ENCODE measurements at places on chromosomes 4 and X. TPM values are rescaled to one million over a fixed set of nuclear protein-coding genes. Genes with fewer than 3 reads are reported as not detected.

DNA sequence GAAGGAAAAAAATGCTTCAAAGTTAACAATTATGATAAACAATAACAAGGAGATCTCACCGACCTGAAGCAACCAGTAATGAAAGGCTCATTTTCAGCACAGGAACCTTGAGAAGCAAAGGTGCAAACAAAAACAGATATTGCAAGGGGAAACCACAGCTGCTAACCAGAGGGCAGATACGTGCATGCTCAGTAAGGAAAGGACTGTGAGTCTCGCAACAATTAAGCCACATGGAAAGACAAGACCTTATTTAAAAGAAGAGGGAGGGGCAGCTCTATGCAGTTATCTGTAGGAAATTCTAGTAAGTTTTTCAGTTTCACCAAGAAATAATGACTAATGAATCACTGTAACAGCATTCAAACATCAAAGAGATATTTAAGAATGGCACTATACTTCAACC is 19.3 kb downstream of the LRCH2 start:
- no peak for DNase-seq

DNA sequence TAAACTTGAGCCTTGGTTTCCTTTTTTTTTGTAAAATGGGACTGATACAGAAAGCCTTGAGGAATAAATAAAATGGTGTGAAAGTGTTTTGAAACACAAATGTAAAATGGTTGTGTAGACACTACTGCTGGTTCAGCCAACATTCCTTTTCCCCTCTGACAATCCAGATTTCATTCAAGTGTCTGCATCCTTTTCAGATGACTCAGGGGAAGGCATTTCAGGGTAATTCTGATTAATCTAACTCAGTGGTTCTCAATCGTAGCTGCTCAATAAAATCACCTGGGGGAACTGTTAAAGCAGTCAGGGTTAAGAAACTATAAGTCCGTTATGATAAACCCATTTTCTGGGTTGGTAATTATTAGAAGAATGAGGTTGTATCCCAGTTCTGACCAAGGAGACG is 4.6 kb downstream of the ARHGAP10 start:
- no peak for DNase-seq

- no peak for DNase-seq
Measured at GRCh38 chr4:144801731-144802130, 155.8 kb downstream of the HHIP start.

- no peak for DNase-seq
Measured at GRCh38 chr4:5399790-5400421, 308.5 kb downstream of the EVC2 start.

DNA sequence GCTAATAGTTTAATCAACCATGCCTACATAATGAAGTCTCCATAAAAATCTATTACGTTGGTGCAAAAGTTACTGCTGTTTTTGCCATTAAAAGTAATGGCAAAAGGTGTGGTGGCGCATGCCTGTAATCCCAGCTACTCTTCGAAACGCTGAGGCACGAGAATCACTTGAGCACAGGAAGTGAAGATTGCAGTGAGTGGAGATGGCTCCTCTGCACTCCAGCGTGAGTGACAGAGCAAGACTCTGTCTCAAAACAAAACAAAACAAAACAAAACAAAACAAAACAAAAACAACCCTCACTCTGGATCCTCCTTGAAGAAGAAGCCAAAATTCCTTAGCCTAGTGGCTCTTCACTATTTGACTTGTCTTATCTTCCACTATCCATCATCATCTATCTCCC is 78.0 kb downstream of the MSN start:
- no peak for DNase-seq

GRCh38 chrX:28787206-28787605 is 200.0 kb downstream of the IL1RAPL1 start:
- no peak for DNase-seq

DNA sequence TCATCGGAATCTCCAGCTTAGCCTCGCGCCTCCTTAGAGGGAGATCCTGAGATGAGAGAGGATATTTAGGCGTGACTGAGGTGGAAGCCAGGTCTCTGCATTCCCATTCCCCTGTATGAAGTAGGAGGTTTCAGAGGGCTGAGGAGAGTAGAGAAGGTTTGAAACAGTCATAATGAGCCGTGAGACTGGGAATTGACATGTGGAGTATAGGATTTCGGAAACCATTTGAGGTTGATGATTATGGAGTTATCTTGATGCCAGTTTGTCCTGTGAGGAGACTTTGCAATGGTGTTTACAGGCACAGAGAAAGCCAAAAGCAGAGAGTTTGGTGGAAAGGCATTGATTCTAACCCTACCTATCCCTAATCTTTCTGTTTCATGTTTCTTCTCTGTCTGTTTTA is 2.0 kb downstream of the CHST7 start:
- DNase-seq = peak; percentile 14

DNA sequence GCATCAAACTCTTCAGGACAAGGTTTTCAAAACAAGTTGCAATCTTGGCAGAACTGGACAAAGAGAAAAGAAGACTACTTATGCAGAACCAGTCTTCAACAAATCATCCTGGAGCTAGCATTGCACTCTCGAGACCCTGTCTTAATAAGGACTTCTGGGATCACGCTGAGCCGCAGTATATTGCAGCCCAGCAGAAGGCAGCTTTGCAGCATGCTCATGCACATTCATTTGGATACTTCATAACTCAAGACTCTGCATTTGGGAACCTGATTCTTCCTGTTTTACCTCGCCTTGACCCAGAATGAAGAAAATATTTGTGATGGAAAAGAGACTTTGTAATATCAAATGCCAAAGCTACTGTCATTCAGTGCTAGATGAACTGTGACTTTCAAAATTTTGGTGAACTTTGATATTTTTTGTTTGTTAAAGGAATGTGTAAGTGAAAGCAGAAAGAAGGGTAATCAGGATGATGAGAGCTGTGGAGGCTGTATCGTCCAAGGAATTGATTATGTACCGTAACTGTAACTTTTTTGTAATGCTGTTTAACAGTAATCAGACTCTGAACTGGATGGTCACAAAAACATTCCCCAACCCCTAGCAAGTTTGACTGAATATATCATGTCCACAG is 27.2 kb downstream of the HSPA4L start:
- DNase-seq = no peak

DNA sequence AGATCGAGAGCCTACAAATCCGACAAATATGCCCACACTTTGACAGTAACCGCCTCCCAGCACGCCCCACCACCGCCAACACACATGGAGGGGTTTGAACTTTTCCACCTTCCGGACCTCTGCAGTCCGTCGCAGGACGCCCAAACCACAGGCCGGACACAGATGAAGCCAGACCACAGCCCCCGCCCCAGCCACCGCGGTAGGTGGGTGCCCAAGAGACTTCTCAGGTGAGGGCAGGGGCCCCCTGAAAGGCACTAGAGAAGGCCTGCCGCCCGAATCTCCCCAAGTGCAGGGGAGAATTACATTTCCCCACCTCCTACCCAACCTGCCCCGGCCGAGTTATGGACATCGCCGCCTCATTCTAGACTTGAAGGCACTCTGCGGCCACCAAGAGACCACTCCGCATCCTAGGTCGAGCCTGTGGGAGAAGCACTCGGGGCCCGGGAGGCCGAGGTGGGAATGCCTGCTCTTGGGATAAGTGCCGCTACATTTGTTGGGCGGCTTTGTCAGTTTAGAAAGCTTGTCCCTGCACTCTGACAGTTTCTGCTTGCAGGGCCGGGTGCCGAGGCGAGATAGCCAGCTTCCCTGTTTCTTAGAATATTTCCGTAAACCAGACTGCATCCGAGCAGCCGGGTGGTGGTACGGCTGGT is 21.5 kb downstream of the HAND2 start:
- DNase-seq = no peak

The HPSE gene
- total RNA-seq = 6.5 TPM

The LRCH2 gene
- total RNA-seq = 8.5 TPM

The MAGED4 gene
- 55.2 TPM for total RNA-seq

The TSPAN7 gene
- total RNA-seq = 185 TPM

The AR gene
- total RNA-seq = 5.0 TPM
